ENCODE measurements at places on chromosomes 5 and 9.

DNA sequence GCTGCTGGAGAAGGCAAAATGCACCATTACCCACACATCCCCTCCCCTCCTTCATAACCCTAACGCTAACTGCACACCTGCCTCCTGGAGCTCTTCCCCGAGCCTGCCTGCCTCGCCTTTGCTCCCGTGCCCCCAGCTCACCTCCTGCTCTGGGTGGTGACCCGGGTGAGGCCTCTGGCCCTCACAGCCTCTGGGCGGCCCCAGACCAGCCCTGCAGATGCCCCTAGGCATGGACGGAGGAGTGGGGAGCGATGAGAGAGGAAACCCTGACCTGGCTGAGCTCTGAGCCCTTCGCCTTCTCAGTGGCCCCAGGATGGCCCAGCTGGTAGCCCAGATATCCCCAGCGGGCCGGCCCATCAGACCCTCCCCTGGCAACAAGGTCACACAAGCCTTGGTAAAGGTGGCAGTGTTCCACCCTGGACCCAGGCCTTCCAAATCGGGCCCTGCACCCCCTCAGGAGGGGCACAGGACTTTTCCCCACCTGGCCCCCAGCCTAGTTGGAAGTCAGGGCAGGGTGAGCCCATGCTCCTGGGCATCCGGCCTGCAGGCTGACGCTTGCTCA, 14.5 kb upstream of the CAMSAP1 start:
- DNase-seq, result no peak

DNA sequence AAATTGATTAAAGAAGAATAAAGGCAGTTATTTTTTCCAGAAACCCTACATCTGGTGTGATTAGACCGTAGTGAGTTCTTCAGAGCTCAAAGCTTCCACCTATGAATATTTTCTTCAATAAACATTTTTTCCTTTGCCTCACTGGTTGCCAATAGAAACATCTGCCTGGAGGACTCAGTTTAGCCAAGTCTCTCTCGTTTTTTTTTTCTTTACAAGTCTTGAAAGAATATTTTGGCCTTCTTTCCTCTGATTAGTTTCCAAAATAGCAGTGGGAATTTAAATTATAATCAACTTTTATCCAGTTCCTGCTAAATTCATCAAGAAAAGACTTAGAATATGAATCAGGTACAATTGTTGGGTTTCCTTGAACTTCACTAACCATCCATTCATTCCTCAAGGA, 897.5 kb downstream of the TLE1 start:
- no peak for DNase-seq

DNA sequence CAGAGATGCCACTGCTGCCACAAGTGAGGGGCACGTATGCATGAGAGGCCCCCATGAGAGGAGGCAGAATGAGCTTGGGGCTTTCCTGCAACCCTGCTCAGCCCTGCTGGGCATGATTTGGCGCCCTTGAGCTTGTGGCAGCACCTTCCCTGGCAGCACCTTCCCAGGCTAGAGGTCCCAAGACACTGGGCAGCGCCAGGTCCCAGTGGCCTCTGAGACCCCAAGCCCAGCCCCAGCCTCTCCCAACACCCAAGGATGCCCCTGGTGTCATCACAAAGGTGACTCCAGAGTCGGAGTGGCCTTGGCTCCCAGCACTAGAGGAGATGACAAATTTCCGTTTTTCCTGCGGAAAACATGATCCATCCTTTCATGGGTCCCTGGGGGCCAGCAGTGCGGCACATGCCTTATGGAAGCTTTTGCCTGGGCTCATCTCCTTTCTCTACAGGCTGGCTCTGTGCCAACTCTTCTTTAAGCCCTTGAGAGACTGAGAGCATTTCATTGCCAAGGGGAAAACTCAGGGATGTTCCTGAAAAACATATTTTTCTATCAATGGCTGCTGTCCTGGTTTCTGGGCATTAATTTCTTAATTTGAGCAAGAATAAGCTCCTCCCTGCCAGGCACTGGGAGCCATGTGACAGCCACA, 77.1 kb upstream of the ADAMTS2 start:
- DNase-seq, result no peak

DNA sequence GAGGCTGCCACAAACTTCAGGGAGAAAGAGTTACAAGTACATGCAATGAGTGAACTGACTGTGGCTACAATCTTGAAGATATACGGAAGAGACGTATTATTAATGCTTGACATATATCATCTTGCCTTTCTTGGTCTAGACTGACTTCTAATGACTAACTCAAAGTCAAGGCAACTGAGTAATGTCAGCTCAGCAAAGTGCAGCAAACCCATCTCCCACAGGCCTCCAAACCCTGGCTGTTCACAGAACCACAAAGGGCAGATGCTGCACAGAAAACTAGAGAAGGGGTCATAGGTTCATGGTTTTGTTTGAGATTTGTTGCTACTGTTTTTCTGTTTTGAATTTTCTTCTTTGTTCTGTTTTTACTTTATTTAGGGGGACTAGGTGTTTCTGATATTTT, 21.0 kb downstream of the IL7R start:
- no peak for DNase-seq

DNA sequence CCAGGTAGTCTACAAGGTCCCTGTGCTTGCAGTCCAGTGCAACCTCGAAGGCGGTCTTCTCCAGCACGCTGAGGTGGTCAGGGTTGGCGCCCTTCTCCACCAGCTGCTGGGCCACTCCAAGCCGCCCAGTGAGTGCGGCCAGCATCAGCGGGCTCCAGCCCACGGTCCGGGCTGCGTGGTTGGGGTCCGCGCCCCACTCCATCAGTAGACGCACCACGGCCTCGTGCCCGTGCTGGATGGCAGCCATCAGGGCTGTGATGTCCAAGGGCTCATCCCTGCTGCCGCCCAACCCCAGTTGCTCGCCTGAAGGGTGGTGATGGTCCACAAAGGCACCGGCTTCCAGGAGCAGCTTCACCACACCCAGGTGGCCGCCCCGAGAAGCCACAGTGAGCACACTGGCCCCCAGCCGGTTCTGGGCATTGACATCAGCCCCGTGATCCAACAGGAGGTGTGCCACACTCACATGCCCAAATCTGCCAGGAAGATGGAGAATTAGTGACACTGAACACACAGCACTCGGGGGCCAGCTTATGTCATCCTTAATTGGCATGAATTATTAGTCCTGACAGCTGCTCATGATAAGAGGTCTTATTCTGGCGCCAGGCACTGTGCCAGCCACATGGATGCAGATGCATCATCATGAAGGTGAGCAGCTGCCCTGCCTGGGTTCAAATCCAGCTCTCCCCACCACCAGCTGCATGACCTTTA, 6.1 kb downstream of the ANKS6 start:
- no peak for DNase-seq

DNA sequence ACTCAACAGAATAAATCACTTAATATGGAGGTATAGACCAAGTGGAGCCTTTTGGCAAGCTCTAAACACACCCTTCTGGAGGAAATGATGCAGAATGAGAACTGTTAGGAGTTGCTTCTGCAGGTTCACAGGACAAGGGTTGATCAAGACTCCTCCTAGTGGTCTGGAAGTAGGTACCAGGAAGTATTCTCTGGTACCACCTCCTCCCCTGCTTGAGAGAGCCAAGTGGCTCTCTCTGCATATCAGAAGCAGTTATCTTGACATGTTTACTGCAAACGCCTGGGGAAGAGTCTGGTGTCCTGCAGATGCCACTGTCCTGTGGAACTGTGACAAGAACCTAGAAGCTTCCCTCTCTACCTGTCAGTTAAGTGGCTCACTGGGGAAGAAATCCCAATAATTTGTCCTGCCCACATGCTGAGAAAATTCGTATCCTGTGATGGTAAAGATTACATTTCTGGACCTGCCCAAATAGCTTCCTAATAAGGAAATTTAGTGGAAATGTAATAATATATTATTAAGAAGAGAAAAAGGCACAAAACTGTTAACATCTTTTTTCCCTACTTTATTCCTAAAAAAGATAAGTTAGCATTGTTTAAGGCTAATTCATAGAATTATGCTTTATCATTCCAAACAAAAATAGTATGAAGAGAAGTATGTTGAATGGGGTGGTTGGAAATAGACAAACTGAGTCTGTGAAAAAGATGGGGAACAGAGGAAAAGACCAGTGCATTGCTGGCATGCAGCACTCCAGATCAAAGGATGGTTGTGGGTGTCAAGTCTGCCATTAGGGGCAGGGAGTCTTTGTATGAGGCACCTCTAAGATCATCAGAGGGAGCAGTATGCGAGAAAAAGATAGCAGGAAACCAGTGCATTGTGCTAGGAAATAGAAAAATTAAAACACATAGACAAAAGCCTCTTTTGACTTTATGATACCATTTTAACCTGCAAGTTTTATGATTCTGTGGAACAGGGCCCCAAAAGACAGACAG, 118.8 kb downstream of the CDC42SE2 start:
- DNase-seq, result no peak

- DNase-seq, result no peak
These were observed 7.4 kb upstream of the MOB3B start for GRCh38 chr9:27537027-27537435.

- no peak for DNase-seq
These were observed 24.6 kb downstream of the C5orf58 start for GRCh38 chr5:170257370-170257769.

DNA sequence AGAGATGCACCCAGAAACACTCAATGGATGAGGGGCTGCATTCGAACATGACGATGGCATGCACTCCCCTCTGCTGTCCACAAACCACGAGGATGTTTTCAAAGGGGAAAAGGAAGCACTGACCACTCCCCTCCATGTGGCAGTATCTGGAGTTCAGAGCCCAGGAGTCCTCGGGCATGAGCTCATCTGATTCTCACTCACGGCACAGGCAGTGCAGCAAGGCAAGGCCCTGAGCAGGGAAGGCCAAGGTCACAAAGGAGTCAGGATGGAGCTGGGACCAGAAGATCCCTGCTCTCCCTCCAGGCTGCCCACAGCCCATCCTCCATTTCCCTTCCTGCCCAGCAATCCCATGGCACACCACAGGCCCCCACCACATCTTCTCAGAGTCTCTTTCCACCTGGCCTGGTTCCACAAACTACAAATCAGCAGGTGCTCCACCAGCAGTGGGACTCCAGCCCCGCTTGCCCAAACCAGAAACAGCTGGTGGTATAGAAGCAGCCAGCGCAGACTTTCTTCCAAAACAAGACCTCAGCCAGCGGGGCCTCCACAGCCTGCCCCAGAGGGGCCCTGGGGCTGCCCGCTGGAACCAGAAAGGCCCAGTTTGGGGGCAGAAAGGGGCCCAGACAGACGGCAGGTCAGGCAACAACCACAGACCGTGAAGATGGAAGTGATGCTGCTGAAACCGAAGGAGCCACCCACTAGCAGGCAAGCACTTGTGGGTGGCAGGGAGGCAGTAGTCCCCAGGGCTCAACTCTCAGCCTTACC, 12.2 kb downstream of the TNIP1 start:
- DNase-seq, result peak; percentile 36

- DNase-seq, result no peak
These were observed 149.5 kb upstream of the LHFPL2 start for GRCh38 chr5:78797936-78798672.

DNA sequence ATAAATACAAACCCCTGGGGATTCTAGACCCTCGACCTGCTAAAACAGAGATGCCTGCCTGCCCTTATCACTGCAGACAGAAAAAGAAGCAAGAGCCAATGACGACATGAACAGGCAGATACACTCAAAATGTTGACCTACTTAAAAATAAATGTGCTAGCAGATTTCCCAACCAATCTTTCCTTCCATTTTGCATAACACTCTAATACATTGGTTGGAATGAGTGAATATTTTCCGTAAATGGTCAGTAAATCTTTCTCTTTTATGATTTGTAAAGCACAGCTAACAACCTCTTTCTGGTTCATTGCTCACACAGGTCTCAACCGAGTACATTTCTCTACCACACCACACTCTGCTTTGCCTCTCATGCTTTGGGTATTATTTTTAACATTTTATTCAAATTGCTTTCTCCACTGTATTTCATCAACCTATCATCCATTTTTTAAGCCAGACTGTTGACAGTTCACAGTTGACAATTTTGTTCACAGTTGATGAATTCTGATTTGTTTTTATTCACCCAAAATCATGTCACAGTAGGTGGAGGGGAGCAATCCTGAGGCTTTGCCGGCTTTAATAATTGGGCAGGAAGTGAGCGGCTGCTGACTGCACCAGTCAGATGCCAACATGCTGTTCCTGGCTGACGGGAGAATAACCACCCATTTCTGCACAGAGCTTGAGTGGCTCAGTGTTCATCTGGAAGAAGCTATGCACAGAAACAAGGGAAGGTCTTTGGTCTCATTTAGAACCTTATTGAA, 426.6 kb downstream of the SPOCK1 start:
- DNase-seq, result no peak

- DNase-seq, result no peak
These were observed 32.6 kb upstream of the SLC6A19 start for GRCh38 chr5:1168796-1169195.

DNA sequence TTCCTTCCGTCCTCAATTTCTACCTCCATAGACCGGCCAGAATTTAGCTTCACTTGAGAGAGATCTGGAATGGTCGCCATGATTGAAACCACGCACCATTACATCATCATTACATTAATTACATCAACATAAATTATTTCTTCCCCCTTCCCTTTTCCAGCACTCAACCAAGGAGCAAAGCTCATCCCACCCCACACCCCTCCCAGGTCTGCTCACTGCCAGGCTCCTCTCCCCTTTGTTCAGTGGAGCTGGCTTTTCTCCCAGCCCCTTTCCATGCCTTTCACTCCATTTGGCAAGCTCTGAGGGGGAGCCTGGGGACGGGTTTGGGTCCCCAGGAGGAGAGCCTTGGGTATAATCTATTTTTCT, 8.4 kb downstream of the RACK1 start:
- DNase-seq, result no peak

- DNase-seq, result peak; percentile 34
These were observed 1.3 kb upstream of the NIPBL start for GRCh38 chr5:36875051-36875789.

DNA sequence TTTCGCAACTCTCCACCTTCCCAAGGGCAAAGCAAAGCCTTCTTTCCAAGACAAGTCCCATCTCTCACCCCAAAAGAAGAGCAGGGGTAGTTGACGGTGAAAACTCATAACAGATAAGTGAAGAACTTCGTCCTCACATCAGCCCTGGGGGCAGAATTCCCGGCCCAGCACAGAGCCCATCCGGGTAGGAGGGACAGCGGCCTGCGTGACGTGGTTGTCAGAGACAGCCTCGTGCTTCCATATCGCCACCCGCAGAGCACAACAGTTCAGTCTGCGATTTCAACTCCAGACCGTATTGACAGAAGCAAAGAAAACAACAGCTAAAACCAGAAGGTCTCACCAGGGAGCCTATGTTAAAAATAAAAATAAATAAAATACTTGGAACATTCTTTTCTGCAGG, 273.2 kb downstream of the SYK start:
- DNase-seq, result no peak

DNA sequence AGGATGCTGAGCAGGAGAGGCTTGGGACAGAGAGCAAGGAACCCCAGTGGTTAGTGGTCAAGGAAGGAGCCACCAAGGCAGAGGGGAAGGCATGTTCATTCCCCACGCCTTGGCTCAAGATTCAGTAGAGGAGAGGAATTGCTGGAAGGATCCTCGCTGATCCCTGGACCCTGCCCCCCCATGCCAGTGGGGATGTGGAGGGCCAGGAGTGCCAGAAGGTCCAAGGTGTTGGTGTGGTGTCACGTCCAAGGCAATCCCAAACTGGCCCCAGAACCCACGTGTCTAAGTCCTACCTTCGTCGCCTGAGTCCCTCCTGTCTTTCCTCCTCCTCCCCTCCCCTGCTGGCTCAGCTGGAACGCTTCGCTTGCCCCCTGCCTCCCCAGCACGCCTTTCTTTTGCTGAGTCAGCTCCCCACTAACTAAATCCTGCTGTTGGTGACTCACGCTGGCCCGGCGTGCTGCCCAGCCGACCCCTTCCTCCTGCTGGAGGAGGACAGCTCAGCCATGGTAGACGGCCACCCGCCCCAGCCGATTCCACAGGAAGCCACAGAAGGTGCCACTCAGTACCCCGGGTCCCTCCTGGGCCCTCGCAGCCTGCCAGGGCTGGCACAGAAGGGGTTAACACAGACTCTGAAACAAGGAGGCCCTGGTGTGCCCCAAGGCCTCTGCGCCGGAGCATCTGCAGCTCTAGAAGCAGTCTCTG, 37.6 kb upstream of the ORM1 start:
- no peak for DNase-seq
